ENCODE measurements at places on chromosomes 16 and 17.

- no peak for DNase-seq
These were observed 4.1 kb upstream of the TRARG1 start for GRCh38 chr17:1275205-1275961.

GRCh38 chr17:81277421-81277820, 17.7 kb downstream of the SLC38A10 start:
- no peak for DNase-seq

GRCh38 chr16:3356118-3356517, 429 bp downstream of the OR2C1 start:
- no peak for DNase-seq

DNA sequence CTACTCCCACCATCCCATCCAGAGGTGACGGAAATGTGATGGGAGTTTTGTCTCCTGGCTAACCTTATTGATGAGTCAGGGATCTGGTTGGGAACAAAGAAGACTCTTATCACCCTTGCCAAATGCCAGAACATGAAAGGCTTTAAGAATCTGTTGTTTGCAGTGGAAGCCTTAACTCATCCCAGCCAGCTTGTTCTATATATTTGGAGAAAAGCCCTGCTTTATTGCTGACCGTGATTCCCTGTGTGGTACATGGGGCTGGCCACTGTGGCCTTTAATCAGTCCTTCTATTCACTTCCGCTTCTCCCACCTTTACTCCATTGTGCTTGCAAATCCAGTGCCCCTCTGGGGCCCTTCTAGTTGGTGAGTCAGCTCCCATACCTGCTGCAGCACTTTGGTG, 156.6 kb downstream of the PHKB start:
- DNase-seq = no peak

All from effector CD8-positive, alpha-beta T cell (primary cell).